ENCODE measurements at places on chromosomes 4 and X.
A peak's percentile ranks its signal among the peaks of the same experiment; 100 is the strongest.

DNA sequence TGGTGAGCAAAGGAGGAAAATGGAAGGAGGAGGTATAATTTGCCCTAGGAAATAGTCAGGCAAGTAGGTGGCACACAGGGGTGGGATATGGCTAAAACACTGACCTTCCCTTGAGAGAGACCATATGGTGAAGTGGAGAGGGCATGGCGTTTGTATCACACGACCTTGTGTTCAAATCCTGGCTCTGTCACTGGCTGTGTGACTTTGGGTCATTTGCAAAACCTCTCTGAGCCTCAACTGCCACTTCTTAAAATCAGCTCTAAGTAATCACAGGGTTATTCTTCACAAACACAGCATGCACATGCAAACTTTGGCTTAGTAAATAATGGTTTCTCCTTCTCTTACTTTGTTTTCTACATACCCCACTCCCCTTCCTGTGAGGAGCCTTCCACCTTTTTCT is 8.7 kb downstream of the PDGFRA start:
- DNase-seq = no peak

DNA sequence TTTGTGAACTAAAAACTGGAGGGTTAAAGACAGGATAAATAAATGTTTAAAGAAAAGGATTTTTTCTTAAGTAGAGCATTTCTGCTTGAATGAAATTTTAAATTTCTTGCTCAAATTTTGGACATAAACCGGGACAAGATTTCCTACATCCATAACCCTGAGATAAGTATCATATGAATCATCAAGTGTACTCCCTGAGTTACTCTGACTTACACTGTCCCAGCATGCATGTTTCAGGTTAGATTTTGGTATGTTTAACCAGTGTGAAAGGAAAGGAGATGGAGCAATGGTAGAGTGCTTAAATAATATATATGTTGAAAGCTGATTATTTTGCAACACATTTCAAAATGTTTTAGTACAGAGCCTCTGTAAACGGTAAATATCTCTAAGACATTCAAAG is 175.2 kb downstream of the ADGRL3 start:
- DNase-seq = no peak

DNA sequence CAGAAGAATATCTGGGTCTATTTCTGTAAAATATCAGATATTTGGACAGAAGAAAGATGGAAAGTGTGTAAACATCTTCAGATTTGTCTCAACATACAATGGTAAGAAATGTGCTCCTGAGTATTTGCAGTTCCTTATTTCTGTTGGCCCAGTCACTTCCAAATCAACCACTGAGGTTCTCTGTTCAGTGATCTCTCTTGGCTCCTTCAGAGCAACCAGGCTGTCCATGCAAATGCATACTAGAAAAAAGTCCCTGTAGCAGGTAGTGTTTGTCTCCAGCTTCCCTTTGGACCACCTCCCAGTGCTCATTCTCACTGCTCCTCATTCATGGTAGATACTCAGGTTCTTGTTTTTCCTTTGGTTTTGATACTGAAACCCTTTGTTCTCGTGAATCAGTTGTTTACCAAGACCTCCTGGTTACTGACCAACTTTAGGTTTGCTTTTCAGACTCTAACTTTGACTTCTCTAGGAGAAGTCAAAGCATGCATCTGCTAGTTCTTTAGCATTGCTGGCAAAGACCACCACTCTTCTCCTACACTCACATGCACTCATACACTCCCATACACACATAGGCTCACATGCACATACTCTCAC is 28.8 kb downstream of the ASIC5 start:
- DNase-seq = no peak

- DNase-seq = peak; percentile 28
Measured at GRCh38 chrX:7132335-7133049, 15.0 kb upstream of the STS start.

GRCh38 chr4:82681754-82682153 is 116.8 kb downstream of the SCD5 start:
- no peak for DNase-seq

DNA sequence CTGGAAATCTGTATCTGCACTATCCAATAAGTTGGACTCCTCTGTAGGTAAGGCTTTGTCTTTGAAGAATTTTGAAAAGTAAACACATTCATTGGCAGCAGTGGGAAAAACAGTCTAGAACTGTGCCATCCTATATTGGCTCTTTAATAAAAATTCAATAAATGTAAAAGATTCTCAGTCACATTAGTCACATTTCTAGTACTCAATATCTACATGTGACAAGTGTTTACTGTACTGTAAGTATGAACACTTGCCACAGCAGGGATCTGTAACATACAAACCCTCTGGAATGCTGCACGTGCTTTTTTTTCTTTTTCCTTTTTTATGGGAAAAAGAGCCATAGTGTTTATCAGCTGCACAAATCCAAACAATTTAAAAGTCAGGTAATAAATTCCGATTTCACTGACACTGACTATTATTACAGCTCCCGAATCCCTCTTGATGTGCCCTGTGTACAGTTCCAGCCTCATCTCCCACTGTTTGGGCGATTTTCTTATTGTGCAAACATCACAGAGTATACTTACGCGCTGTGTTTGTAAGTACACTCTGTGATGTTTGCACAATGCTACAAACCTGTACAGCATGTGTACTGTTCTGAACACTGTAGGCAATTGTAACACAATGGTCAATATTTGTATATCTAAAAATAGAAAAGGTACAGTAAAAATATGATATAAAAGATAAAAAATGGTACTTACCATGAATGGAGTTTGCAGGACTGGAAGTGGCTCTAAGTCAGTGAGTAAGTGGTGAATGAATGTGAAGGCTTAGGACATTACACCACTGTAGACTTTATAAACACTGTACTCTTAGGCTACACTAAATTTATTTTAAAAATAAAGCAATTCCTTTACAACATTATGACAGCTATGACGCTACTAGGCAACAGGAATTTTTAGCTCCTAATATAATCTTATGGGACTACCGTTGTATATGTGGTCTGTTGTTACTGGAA is 8.7 kb downstream of the PYURF start:
- DNase-seq = no peak

DNA sequence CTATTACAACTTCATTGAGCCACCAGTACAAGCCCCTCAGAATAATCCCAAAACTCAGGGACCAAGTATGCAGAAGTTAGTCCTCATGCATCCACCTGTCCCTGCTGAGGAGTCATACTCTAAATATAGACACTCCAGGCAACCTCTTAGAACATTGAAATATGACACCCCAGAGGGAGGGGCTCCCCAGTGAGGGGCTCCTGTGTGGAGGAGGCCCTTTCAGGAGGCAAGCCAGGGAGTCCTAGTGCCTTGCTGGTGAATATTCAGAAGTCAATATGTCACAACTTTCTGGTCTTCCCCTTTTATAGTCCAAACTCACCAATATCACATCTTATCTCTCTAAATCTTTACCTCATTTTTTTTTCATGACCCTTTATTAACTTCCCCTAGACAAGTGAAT is 1.6 kb upstream of the ARMCX6 start:
- DNase-seq = peak; percentile 26

DNA sequence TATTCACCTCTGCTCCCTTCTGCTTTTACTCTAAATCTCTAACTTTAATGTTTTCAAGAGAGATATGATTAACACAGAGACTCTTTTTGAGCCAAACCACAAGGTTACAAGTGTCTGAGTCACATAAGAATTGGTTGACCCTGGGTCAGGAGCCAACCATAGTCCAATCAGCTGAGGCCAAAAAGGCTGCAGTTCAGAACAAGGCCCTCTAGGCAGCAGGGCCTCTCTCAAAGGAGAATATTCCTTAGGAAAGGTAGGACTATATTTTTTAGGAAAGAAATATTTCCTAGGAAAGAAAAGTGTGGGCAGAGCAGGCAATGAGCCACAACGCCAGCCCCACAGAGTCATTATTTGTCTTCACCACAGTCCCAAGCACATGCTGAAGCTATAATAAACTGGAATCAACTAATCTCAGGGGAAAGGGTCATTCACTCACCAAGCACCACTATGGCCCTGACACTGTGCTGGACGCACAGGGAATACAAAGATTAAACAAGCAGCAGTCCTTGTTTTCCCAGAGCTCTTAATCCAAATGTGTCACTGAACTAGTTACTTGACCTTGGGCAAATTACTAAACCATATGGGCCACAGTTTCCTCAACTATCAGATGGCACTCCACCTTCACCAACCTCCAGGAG is 2.2 kb downstream of the ATP8A1 start:
- no peak for DNase-seq

DNA sequence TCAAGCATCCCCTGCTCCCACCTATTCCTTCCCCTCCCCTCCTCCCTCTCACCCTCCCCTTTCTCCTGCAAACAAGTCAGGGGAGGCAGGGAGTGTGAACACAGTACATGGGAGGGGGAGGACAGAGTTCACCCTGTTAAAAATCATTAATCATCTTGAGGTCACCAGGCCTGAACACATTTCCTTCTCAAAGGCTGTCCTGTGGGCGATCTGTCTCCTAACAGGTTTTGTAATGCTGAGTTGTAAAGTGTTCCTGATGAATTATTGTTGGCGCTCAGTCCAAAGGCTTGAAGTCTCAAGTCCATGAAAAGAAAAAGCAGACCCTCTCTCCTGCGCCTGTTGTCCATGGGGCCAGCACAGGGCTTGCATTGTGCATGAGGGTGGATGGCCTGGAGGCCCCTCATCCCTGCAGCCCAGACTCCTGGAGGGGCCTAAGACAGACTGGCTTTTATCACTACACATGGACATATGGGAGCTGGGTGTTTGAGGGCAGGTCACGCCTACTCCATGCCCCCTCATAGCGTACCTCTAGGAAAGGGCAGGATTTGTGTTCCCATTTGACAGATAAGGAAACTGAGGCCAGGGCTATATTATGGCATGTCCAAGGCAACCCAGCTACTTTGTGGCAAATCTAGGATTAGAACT is 189.1 kb downstream of the RAB28 start:
- DNase-seq = no peak

DNA sequence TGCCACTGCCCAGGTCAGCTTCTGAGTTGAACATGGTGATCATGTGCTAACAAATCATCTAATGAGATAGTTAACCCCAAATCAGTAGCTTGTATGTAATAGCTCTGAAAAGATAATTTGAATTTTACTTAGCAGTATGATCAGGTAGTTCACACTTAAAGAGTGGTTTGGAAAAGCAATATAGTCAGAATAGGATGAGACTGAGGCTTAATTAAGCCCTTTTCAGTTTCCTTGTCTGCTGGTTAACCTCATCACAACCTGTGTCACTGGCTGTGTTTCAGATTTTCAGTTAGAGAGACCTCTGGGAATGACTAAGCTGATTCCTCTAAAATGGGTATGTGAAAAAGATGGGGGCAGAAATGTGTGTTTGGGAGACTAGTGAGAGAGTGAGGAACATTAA is 38.1 kb downstream of the GPR174 start:
- no peak for DNase-seq

DNA sequence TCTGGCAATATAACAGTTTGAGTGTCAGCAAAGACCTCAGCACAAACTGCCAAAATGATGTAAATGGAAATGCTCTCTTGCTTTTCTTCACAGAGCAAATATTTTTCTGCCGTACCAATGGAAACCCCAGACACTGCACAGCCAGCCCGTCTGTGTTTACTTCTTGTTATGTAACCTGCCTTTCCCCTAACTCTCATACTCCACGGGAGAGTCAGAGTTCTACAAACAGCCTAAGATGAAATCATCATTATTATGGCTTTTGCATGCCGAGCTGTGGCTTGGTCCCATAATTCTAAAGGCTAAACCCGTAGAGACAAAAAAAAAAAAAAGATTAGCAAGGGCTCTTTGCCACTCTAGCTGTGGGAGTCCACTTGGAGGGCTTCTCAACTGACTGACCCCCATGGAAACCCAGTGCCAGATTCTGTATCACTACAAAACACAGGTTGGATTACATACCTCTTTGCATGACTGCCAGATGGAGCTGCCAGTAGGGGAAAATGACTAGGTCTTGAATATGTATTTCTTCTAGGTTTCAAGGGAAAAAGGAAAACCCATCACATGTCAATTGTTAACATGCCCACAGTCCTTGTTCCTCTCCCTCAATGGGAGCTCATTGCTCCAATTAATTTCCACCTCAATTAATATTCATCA is 197.2 kb upstream of the CNKSR2 start:
- DNase-seq = no peak

DNA sequence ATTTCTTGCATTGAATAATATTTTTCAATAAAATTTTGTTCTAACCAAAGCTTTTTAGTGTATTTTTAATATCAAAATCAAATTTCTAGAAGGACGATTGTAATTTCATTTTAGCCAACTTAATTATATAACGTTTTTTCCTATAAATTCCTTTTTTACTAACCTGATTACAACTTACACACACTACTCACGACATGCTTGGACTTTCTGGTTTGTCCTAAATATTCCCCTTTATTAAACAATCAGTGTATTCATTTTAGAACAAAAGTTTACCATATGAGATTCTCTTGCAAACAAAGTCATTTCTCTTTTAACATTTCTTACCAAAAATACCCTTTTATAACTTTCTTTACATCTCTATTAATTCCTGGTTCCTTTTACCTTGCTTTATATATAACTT is 173.7 kb downstream of the PWWP3B start:
- DNase-seq = no peak

GRCh38 chr4:162457071-162457865 is 293.5 kb upstream of the FSTL5 start:
- DNase-seq = no peak

DNA sequence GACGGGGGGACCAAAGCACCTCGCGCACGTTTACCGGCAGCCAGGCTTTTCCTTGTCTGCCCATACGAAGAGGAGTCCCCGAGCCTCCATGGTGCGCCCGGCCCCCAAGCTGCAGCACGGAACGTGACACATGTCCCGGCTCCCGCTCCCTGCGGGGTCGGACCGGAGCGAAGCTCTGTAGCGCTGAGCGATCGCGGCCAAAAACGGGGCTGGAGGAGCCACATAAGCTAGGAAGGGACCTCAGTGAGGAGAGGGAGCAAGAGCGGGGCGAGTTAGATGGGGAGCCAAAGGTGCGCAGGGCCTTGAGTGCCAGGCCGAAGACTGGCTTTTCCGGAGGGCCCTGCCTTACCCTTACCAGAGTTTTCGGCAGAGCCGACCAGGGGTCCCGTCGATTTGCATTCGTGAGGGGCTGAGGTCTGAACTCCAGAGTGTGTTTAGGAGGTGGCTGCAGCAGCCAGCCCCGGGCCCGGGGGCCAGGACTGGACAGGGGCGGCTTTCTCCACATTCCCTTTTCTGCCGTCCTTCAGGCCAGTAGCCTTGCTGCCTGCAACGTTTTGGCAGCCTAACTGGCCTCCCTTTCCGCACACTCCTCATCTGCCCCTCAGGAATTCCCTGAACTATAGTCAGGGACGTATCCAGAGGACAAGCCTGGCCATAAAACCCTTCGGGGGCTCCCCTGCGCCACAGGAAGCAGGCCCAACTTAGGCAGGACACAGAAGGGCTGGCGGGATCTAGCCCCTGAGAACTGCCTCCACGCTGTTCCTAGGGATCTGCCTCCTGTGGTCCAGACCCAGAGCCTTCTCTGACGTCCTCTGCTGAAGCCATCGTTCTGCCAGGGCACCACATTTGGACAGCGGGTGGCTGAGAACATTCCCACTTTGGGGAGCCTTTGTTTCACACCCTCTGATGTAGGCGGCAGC is 689 bp downstream of the SSR4 start:
- peak; percentile 44 for DNase-seq

- DNase-seq = no peak
Measured at GRCh38 chr4:8240211-8241041, 29.1 kb upstream of the HTRA3 start.

- no peak for DNase-seq
Measured at GRCh38 chr4:172515266-172515879, 653.2 kb upstream of the GALNT7 start.

All from stimulated activated CD8-positive, alpha-beta memory T cell treated with anti-CD3 and anti-CD28 coated beads, Interleukin-4, amount 100 ng/mL, for 48 hours (primary cell).